ENCODE measurements at places on chromosomes 6 and 20.

- no peak for DNase-seq
Measured at GRCh38 chr20:20759132-20759531, 46.7 kb upstream of the RALGAPA2 start.

DNA sequence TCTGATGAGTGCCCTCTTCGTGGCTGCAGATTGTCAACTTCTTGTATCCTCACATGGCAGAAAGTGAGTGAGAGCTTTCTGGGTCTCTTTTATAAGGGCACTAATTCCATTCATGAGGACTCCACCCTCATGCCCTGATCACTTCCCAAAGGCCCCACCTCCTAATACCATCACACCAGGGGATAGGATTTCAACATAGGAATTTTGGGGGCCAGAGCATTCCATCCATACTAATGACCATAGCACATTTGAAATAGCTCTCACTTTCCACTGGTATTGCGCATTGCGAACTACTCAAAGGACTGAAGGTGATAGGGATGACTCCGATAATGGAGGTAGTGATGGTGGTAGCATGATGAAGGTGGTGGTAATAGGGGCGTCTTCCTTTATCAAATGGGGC, 324.3 kb downstream of the PRL start:
- no peak for DNase-seq

GRCh38 chr20:25514747-25515340, 70.5 kb downstream of the NINL start:
- no peak for DNase-seq

GRCh38 chr6:24391756-24392405, 10.9 kb upstream of the MRS2 start:
- DNase-seq = no peak

GRCh38 chr6:90663873-90664272, 77.0 kb upstream of the MAP3K7 start:
- DNase-seq = no peak

DNA sequence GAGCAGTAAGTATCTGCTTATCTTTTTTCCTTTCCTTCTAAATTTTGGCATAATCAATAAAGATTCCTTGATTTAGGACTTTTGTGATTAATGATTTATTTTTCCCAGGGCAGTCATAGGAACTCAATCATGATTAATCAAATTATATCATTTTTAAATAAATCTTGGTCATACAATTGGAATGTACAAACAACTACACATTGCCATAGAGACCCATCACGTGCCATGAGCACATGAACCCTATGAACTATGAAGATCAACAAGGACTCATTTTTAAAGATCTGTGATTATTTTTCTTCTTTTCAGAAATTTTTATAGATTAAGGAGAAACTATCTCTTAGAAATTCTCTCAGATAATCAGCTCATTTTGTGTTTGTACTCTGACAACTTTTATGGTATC, 622.4 kb downstream of the BCKDHB start:
- no peak for DNase-seq

GRCh38 chr6:116175344-116175743, 49.4 kb upstream of the COL10A1 start:
- no peak for DNase-seq

DNA sequence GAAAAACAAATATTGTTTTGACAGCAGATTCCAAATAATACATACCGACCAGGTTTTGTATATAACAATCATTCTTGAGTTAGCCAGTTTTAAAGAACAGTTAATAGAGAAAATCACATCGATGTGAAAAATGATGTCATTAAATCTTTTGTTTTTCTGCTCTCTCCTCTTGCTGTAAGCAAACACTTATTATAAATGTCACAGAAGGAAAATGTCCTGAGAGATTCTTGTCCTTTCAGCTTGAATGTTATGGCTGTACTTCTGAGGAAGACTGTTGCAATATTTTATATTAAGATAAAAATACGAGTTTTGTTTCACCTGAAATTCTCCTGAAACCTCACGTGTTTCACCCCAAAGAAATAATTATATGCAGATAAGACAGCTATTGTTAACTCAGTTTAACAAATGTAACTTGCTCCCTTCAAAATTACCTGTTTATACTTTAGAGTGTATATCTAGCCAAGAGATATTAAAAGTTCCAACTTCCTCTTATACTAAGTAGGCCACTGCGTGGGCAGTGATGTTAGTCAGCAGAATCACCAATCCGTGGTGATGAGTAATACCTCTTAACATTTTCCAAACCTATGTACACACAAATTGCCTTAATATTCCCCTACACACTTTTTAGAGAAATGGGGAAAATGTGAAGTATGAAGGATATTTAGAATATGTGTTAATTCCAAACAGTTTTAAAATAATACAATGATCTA, 1111.4 kb upstream of the CITED2 start:
- DNase-seq = no peak

DNA sequence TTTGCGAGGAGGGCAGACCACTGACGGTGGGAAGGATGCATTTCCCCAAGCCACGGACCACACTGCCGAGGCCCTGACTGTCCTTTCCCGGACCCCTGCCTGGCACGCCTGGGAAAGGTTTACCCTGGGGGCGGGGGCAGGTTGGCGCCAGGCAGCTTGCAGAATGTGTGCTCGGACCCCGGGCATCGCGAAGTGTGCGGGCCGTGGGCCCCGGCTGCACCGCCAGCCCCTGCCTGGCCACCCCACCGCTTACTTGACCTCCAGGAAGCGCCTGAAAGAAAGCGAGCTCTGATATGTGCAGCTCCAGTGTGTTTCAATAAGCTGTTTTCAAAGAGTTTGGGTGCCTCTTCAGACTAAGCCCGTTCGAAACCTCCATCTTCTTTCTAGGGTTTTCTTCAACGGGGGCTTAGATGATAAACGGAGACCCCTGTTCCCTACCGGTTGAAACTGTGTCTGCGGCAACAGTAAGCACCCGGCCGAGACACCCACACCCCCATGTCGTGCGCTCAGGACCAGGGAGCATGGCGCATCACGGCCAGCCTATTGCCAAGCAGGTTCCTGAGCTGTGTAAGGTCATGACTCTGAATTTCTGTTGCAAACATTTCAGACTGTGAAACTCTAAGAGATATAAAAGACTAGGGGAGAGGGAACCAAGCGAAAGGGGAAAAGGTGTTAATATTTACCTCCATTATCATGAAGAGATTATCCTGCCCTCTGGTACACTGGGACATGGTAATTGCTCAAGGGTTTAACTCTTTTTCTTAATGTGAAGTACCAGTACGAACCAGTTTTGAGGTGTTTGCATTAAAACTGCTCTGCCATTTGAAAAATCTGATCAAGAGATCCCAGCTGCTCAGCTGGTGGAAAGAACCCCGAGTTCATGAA, 231.2 kb upstream of the FOXQ1 start:
- no peak for DNase-seq

GRCh38 chr20:1803061-1803931, 91.9 kb upstream of the SIRPA start:
- peak; percentile 88 for DNase-seq

GRCh38 chr6:170596426-170596825, 12.0 kb upstream of the PDCD2 start:
- DNase-seq = no peak

GRCh38 chr20:34946661-34947060, 8.9 kb downstream of the GSS start:
- no peak for DNase-seq

DNA sequence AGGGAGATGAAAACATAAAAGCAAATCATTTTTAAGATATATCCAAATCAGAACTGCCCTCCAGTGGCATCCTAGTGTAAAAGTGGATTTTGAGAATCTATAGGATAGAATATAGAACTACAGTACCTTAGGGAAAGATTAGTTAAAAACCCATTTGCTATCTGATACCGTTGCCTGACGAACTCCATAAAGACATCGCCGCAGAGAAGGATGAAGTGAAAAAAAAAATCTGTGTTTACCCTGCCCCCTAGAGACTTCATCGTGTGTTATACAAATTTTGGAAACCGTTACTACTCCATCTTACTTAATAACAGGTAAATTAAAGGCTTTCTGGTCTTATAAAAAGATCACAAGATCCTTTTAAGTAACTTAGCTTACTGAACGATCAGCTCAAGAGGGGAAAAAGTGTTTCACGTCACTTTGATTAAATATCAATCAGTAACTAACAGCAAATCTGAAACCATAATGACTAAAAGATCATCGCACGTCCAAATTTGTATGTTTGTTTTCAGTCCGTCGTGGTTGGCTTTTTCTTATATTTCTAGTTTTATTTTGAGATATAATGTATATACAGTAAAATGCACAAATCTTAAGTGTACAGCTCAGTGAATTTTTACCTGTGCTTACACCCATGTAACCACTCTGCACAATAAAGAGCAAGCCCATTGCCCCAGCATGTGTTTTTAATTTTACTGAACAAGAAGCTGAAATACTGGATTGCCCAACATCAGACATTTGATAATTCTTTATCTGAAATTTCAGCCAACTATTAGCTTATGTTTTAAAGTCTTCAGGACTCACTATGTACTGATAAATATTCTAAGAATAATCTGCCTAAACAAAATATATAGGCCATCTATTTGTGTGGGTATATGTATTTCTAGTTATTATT, 881 bp upstream of the MCM3 start:
- no peak for DNase-seq

Measured in kidney (tissue), 22 donors.